Stimulated activated CD4-positive, alpha-beta T cell treated with anti-CD3 and anti-CD28 coated beads, Interleukin-12 subunit alpha, Interleukin-12 subunit beta, amount 100 ng/mL, for 4 hours (primary cell): ENCODE measurements at places on chromosomes 5 and 9.

DNA sequence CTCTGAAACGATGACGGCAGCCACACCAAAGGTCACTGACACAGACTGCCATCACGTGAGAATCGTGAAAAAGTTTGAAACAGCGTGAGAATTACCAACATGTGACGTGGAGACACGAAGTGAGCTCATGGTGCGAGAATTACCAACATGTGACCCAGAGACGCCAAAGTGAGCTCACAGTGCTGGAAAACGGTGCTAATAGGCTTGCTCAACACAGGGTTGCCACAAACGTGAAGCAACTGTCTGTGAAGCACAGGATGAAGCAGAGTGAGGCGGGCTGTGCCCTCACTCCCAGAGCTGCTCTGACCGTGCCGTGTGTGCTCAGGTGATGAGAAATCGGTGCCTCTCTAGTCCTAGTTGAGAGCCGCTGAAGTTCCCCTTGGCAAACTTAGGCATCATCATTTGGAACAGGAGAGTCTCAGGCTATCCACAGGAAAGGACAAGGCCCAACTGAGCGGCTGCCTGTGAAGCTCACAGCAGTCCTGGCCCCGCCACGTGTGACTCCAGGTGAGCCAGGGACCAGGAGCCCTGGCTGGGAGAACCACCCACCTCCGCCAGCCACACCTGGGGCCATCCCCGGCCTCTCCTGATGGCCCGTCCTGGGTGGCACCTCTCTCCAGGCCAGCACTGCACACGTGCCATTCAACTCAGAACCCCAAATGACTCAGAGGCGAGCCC is 29.8 kb upstream of the SLC6A3 start:
- no peak for DNase-seq

GRCh38 chr5:79111960-79112702 is 522 bp downstream of the BHMT start:
- no peak for DNase-seq

DNA sequence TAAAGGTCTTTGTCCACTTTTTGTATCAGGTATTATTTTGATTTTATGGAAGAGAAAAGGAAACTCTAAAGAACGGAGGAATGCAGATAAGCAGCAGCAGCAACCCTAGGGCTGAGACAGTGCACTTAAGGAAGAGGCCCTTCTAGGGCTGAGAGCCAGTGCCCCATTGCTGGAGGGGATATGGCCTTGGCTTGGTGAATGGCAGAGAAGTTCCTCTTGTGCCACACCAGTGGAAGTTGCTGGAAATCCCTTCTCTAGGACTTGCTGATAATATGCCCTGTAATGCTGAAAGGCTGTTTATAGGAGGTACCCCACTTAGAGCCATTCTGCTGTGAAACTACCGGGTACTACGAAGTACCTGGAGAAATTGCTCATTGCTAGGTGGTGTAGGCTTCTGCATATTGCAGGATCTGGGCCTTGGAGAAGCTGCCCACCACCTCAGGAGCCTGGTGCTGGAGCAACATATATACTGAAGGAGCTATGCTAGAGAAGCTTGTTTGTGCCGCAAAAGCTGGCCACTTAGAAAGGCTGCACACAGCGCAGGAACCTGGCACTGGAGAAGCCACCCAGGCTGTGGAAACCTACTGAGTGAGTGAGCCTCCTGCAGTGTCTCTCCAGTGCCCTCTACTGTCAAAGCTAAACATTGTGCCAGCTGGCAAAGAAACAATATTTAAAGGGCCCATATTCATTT is 9.6 kb upstream of the UBTD2 start:
- peak; percentile 36 for DNase-seq

- DNase-seq, result peak; percentile 9
These were observed 51.9 kb downstream of the NIPAL4 start for GRCh38 chr5:157511651-157512644.

- no peak for DNase-seq
These were observed 65.7 kb upstream of the PHYKPL start for GRCh38 chr5:178298283-178298807.

DNA sequence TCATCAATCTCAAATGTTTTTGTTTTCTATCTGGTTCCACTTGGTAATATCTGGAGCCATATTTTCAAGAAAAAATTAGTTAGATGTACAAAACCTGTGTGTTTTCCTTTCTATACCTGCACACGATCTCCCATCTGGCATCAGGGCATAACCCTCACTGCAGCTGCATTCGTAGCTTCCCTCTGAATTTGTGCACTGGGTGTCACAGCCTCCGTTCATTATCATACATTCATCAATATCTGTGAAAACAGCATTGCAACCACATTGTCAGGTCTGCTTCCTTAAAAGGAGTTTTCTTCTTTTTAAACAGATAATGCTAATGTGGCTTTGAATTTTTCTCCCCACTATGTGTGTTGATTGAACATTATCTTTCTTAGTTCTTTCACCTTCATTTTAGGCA is 202.7 kb downstream of the FBN2 start:
- DNase-seq, result no peak

GRCh38 chr5:35476036-35476435 is 141.6 kb upstream of the SPEF2 start:
- DNase-seq, result no peak

GRCh38 chr9:95645992-95646391 is 129.2 kb upstream of the PTCH1 start:
- no peak for DNase-seq

DNA sequence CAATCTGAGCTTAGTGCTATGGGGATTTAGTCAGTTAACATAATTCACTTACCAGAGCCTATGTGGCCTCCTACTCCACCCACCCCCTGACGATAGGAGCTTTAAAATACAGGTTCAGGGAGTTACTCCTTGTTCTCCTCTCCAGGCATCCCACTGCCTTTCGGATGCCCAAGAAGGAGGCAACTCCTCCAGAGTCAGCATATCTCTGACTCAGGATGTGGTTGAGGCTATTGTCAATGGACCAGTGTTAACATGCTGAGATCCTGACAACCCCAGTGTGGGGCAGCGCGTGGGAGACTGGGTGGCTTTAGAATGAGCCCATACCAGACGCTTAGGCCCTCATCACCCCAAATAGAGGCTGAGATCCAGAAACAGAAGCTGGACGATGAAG is 27.4 kb downstream of the BICD2 start:
- DNase-seq, result no peak

DNA sequence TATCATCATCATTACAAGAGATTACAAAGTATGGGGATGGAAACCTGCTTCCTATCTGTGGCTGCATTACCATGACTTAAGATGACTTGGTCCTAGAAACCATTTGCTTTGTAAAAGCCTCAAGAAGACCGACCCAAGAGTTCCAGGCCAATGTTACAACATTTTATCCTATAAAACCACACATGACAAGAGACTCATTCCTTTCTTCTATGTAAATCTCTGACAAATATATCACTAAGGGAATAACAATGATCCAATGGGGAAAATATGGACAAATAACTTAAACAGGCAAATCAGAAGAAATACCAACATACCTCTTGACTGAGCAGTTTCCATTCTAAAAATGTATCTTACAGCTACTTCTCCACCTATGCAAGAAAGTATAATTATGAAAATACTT is 44.3 kb upstream of the VPS13A start:
- no peak for DNase-seq
